ENCODE measurements at places on chromosomes 4 and X. TPM values are rescaled to one million over a fixed set of nuclear protein-coding genes. Genes with fewer than 3 reads are reported as not detected.

HEPH gene
- 2.2 TPM for total RNA-seq

SGMS2 gene
- total RNA-seq, result not detected

TEC gene
- 0.37 TPM for total RNA-seq

MAGEC3 gene
- total RNA-seq, result not detected

CYP2U1 gene
- 4.4 TPM for total RNA-seq

CHIC1 gene
- total RNA-seq, result 5.6 TPM

GAGE12E gene
- total RNA-seq, result not detected

SYAP1 gene
- 19.0 TPM for total RNA-seq

NKX3-2 gene
- 0.25 TPM for total RNA-seq

NOX1 gene
- not detected for total RNA-seq

LRAT gene
- 0.20 TPM for total RNA-seq

SYP gene
- 291 TPM for total RNA-seq

TCEAL6 gene
- not detected for total RNA-seq

TLL1 gene
- total RNA-seq, result 0.15 TPM

BRS3 gene
- not detected for total RNA-seq

ARR3 gene
- total RNA-seq, result not detected

COL4A6 gene
- 0.05 TPM for total RNA-seq

GYPE gene
- total RNA-seq, result not detected

RGN gene
- 2.7 TPM for total RNA-seq

FRG2 gene
- total RNA-seq, result not detected

ASB12 gene
- total RNA-seq, result 0.32 TPM

BST1 gene
- total RNA-seq, result not detected

STARD8 gene
- 1.1 TPM for total RNA-seq

ATP1B4 gene
- not detected for total RNA-seq

IL2 gene
- total RNA-seq, result not detected

ADGRL3 gene
- 193 TPM for total RNA-seq

DDX53 gene
- not detected for total RNA-seq

RIPPLY1 gene
- total RNA-seq, result not detected

YY2 gene
- total RNA-seq, result 1.1 TPM

ADH1B gene
- not detected for total RNA-seq

DRP2 gene
- 0.51 TPM for total RNA-seq

TRPC3 gene
- total RNA-seq, result 0.66 TPM

AKAP14 gene
- not detected for total RNA-seq

Measured in glutamatergic neuron (in vitro differentiated cells).